Endothelial cell of umbilical vein (primary cell): ENCODE measurements at places on chromosomes 13 and 19.

GRCh38 chr19:49324801-49325576 is at the start of gene SLC6A16:
TSS of gene SLC6A16 (minus strand) at chr19:49325191. CDS start at chr19:49311347, 13,844 bp downstream.
- no peak for DNase-seq

DNA sequence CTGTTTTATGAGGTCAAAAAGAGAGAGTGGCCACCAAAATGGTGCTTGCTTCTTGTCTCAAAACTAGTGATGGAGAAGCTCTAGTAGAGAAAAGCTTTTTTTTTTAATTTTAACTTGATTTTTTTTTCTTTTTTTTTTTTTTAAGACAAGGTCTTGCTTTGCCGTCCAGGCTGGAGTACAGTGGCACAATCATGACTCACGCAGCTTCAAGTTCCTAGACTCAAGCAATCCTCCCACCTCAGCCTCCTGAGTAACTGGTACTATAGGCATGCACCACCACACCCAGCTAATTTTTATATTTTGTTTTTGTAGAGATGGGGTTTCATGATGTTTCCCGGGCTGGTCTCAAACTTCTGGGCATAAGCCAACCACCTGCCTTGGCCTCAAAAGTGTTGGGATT is 279.0 kb downstream of the TBC1D4 start:
- no peak for DNase-seq

- no peak for DNase-seq
Measured at GRCh38 chr19:8515317-8515716, 1.4 kb upstream of the ZNF414 start.

- DNase-seq = peak; percentile 86
Measured at GRCh38 chr19:3984908-3985642, at the start of gene EEF2. TSS of gene EEF2 (minus strand) at chr19:3985463. CDS start at chr19:3985380, 83 bp downstream.

DNA sequence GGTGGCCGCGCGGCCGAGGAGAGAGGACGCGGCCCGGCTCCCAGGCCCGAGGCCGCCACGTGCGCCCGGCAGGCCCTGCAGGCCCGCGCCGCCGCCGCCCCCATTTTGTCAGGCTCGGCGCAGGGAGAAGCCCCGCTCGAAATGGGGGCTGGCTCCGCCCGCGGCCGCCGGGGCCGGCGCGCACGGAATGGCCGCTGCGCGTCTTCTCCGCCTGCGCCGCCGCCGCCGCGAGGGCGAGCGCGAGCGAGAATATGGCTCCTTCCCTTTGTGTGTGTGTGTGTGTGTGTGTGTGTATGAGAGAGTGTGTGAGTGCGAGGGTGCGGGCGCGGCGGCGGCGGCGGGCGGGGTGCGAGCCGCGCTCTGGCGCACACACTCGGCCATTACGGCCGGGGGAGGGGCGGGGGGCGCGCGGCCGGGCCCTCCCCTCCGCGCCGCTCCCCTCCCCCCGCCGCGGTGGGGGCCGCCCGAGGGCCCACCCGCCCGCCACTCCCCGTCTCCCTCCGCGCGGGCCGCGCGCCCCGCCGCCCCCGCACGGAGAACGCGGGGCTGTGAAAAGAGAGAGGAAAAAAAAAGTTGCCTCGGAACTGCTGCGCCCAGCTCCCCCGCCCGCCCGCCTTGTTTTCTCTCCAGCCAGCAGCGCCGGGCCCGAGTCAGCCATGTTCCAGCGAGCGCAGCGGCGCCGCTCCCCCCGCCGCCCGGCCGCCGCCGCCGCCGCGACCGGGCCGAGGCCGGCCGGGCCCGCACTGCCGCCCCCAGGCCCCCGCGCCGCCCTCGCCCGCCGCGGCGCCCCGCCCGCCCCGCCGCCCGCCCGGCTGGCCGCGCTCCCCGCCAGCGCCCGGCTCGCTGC is 1.0 kb downstream of the HMGB1 start:
- no peak for DNase-seq

DNA sequence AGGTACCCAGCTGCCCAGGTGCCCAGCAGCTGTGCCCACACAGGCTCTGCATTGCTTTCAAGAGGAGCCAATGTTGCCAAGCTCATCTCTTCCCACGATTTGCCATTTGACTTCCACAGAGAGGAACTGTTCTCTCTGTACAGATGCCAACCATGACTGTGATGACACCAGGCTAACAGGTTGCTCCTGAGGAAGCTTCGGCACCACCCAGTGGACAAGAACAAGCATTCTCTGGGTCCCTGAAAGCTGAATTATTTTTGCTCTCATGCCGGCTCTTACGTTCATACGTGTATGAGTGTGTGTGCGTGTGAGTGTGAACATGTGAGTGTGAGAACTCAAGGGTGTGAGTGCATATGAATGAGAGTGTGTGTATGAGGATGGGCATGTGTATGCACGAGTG is 535.2 kb downstream of the LIG4 start:
- DNase-seq = peak; percentile 4

DNA sequence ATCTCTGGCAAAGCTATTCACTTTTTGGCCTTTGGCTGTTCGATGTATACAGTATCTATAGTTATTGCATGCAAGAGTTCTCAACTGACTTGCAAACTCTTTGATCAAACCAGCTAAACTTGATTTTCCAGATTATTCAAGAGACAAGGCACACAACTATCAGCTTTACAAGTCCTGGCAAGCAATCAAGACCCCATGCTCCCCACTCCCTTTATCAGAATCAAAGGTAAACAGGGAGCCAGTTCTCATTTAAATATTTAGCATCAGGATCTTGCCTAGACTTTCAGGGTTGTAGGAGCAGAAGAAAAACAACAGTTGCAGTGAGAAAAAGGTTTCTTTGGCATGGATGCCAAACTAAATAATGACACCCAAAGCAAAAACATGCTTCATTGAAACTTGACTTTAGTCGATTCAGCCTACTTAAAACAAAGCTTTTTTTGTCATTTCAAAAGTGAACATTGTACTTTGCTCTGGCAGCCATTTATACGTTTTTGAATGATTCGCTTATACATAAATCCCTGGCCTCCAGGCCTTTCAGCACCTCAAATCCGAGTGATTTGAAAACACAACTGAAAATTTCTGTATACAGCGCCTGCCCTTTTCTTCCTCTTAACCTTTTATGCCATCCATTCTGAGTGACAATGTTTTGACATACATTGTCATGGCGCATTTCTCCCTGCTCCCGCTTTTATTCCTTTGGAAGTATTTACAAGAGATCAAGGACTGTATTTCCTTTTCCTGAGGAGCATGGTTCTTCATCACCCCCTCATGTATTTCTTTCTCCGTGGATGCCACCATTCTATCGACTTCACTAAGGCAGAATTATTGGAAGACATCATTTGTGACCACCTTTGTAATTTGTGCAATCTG is 340.8 kb downstream of the KLF5 start:
- no peak for DNase-seq

DNA sequence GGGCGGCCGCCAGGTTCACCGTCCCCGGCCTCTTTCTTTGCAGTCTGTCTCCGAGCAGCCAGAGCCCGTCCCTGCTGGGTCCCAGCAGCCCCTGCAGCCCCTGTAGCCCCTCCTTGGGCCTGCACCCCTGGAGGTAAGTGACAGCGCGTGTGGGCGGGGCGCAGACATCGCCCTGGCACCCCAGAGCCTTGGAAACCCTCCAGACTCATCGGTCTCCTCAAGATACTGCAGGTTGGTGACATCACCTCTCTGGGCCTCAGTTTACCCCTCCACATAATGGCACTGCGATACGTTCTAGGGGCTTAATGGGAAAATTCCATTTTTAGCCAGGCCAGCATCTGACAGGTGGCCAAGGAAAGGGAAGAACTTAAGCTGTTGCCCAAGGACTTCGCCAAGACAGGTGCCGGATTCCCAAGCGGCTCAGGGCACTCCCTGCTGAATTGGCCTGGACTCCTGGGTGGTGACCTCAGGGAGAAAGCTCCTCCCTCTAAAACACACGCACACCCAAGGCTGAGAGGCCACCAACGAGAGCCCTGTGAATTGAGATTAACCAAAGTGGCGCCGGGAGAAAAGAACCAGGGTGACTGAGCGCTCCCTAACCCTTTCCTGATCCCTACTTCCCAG is 13.1 kb downstream of the MAST3 start:
- DNase-seq = no peak
